Activated CD4-positive, alpha-beta T cell treated with anti-CD3 and anti-CD28 coated beads for 36 hours (primary cell): ENCODE measurements at places on chromosomes 12 and 14. TPM values are rescaled to one million over a fixed set of nuclear protein-coding genes. Genes with fewer than 3 reads are reported as not detected.

- no peaks in the 10 kb centered on the region for H3K36me3 ChIP-seq
- H3K27ac ChIP-seq: no peak overlapping the region
- H3K27me3 ChIP-seq: peaks cover 10% of the 10 kb centered on the region
- no peak for DNase-seq
- H3K4me3 ChIP-seq: no peak overlapping the region
These were observed 284.2 kb downstream of the TTC8 start for GRCh38 chr14:89108608-89109007.

GRCh38 chr12:40224439-40225291 is at the start of gene LRRK2:
Gene LRRK2, plus strand, starts transcription at chr12:40224997. Its CDS starts 135 bp downstream, at chr12:40225132.
- H3K4me1 ChIP-seq: peaks cover 7% of the 10 kb centered on the region
- H3K36me3 ChIP-seq: no peaks in the 10 kb centered on the region
- H3K27me3 ChIP-seq: peaks cover 47% of the 10 kb centered on the region

- no peak overlapping the region for H3K4me3 ChIP-seq
- no peak overlapping the region for H3K27ac ChIP-seq
- no peaks in the 10 kb centered on the region for H3K36me3 ChIP-seq
- no peaks in the 10 kb centered on the region for H3K27me3 ChIP-seq
- no peaks in the 10 kb centered on the region for H3K4me1 ChIP-seq
- DNase-seq: no peak
These were observed 394.2 kb downstream of the SOX5 start for GRCh38 chr12:23555180-23555824.

GRCh38 chr12:104376650-104377513 is 73.3 kb downstream of the EID3 start:
- peaks cover 5% of the 10 kb centered on the region for H3K27me3 ChIP-seq
- no peak for DNase-seq
- no peak overlapping the region for H3K4me3 ChIP-seq
- H3K36me3 ChIP-seq: no peaks in the 10 kb centered on the region

- peaks cover 27% of the 10 kb centered on the region for H3K36me3 ChIP-seq
- H3K4me1 ChIP-seq: peaks cover 16% of the 10 kb centered on the region
- DNase-seq: no peak
- H3K4me3 ChIP-seq: no peak overlapping the region
- H3K27me3 ChIP-seq: no peaks in the 10 kb centered on the region
These were observed 17.1 kb downstream of the ERP27 start for GRCh38 chr12:14921218-14921617.

GRCh38 chr12:3380200-3381043 is 110.6 kb upstream of the PRMT8 start:
- no peaks in the 10 kb centered on the region for H3K36me3 ChIP-seq
- H3K27ac ChIP-seq: no peak overlapping the region
- no peak overlapping the region for H3K4me3 ChIP-seq

- H3K36me3 ChIP-seq: no peaks in the 10 kb centered on the region
- H3K4me1 ChIP-seq: no peaks in the 10 kb centered on the region
- H3K4me3 ChIP-seq: no peak overlapping the region
These were observed 102.5 kb upstream of the ARID2 start for GRCh38 chr12:45626965-45627364.

DNA sequence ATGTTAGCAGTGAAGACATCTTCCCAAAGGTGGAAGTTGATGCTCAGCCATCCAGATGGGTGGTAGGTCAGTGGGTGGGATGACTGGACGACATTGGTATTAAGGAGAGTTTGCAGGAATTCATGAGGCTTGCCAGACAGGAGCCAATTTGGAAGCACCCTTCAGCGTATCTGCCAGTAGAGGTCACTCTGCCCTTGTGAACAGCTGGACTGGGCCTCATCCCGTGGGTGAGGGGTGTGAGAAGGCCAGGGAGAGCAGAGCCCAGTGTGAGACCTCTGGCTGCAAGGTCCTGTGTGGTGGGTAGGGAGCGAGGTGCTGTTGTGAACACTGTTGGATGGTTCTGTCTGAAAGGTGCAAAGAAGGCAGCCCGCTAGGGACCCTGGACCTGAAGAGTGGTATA is 37.7 kb downstream of the SLC5A8 start:
- H3K27ac ChIP-seq: no peak overlapping the region
- DNase-seq: peak; percentile 10
- no peaks in the 10 kb centered on the region for H3K36me3 ChIP-seq
- no peak overlapping the region for H3K4me3 ChIP-seq

DNA sequence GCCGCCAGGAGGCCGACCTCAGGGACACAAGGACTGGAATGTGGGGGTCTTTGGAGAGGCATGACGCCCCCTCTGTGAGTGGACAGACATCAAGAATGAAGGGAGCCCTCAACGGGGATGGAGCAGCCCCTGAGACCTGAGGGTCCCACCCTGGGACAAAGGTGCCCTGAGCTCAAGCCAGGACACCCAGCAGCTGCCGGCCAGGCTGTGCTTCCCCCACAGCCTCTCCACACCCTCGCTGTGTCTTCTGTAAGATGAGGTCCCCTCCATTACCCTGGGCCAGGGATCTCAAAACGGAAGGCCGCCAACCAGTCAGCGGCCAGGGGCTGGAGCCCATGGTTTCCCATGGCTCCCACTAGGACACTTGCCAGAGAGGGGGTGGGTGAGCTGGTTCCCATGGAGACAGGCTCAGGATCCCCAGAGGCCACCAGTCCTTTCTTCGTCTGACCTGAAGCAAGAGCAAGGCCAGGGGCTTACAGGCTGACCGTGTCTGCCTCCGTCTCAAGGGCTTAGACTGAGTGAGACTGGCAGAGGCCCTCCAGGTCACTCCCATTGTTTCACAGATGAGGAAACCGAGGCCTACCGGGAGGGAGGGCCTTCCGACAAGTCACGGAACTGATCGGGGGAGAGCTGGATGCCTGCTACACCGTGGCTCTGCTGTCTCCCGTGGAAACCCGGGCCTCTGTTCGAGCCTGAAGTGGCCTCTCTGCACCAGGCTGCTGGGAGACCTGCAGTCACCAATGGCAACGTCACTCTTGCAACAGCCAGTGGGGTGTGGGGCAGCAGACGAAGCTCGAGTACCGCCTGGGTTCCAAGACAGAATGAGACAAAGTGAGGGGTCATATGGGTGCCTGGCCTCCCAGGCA is 91.7 kb upstream of the DIO3 start:
- no peak overlapping the region for H3K27ac ChIP-seq
- peaks cover 2% of the 10 kb centered on the region for H3K27me3 ChIP-seq
- no peaks in the 10 kb centered on the region for H3K36me3 ChIP-seq
- H3K4me3 ChIP-seq: no peak overlapping the region
- H3K4me1 ChIP-seq: no peaks in the 10 kb centered on the region

FOXG1 gene
- not detected for total RNA-seq

DNA sequence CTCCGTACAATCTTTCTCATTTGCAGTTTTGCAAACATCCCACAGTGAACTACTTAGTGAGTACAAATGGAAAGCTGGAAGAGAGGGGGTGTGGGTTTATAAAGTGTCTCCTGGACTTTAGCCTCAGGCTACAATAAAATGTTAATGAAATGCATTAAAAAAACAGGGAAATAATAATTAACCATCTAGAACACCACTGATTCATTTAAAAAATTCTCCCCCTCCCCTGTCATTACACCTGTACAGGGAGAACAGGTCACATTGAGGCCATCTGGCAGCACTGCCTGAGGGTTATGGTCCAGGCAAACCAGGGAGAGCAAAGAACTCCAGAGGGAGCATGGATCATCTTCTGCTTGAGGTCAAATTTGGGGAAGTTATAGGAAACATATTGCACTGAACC is 96.3 kb downstream of the TSPAN8 start:
- no peaks in the 10 kb centered on the region for H3K27me3 ChIP-seq
- H3K4me3 ChIP-seq: no peak overlapping the region
- H3K27ac ChIP-seq: no peak overlapping the region
- no peaks in the 10 kb centered on the region for H3K36me3 ChIP-seq
- no peaks in the 10 kb centered on the region for H3K4me1 ChIP-seq

DNA sequence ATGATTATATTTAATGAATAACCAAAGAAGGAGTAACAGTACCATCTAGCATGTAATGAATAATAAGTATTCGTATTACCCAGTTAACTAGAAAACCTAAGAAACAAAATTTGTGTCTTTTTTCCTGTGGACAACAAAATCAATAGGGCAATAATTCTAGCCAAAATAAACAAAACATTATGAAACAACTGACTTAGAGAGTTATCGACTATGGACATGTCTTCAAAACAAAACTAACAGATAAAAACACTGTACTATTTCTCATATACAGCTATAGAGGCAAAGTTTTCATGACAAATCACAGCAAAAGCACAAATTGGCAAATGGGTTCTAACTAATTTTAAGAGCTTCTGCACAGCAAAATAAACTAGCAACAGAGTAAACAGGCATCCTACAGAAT is 224.1 kb downstream of the ALX1 start:
- no peaks in the 10 kb centered on the region for H3K36me3 ChIP-seq
- H3K4me3 ChIP-seq: no peak overlapping the region
- H3K27ac ChIP-seq: no peak overlapping the region
- no peaks in the 10 kb centered on the region for H3K27me3 ChIP-seq

DNA sequence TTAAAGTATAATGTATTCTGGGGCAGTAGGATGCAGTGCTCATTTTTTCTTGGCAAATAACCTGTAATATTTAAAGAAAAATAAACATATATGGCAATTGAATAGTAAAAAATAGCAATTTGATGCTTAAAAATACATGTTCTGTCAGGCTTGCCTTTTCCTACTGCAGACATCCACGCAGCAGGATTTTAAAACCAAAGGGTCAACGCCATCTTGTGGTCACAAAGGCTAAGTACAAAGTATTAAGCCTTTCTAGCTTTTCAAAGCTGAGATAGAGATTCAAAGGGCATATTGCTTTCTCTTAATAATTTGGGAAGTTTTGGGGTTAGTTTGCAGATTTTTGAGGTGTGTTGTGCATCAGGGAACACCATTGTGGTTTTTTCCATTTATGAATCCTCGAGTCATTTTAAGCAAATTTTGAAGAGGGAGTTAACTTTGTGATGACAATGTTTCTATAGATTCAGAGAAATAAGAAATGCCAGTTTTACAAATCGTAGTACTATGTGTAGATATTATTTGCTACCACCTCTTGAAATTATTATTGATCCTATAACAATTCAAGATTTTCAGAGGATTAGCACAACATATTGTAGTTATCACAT is 4.7 kb upstream of the CCER1 start:
- H3K4me3 ChIP-seq: no peak overlapping the region
- DNase-seq: peak; percentile 27
- H3K27me3 ChIP-seq: no peaks in the 10 kb centered on the region
- no peaks in the 10 kb centered on the region for H3K4me1 ChIP-seq
- H3K36me3 ChIP-seq: no peaks in the 10 kb centered on the region
- H3K27ac ChIP-seq: no peak overlapping the region
